ENCODE measurements at places on chromosomes 1 and 21. TPM values are rescaled to one million over a fixed set of nuclear protein-coding genes. Genes with fewer than 3 reads are reported as not detected.

The DSCAM gene
- total RNA-seq = under 0.01 TPM

The KRTAP21-2 gene
- total RNA-seq = not detected

The AMY1A gene
- total RNA-seq = not detected

The KLHL12 gene
- total RNA-seq = 27.1 TPM

The CASQ1 gene
- total RNA-seq = not detected

The CCDC190 gene
- total RNA-seq = 0.11 TPM

The SHE gene
- total RNA-seq = 118 TPM

The MAGI3 gene
- 10.5 TPM for total RNA-seq

The PRAMEF14 gene
- not detected for total RNA-seq

The ZNF697 gene
- 19.0 TPM for total RNA-seq

The OR2T29 gene
- total RNA-seq = not detected

The HSPA6 gene
- total RNA-seq = 0.22 TPM

The FAM167B gene
- 0.17 TPM for total RNA-seq

The SELENBP1 gene
- total RNA-seq = not detected

The SPRR5 gene
- total RNA-seq = not detected

The CD84 gene
- not detected for total RNA-seq

The FMO1 gene
- not detected for total RNA-seq

The PRMT6 gene
- total RNA-seq = 10.6 TPM

The CLCA4 gene
- not detected for total RNA-seq

The TCHH gene
- total RNA-seq = under 0.01 TPM

The KRTAP27-1 gene
- total RNA-seq = not detected

The HSD3B1 gene
- total RNA-seq = not detected

The WARS2 gene
- total RNA-seq = 22.1 TPM

The BMP8A gene
- not detected for total RNA-seq

The HMGN2 gene
- total RNA-seq = 147 TPM

The SPAG17 gene
- not detected for total RNA-seq

The LAMC2 gene
- total RNA-seq = 0.09 TPM

The HES3 gene
- not detected for total RNA-seq

The KIAA1614 gene
- 5.1 TPM for total RNA-seq

The NLRP3 gene
- total RNA-seq = not detected

The HES4 gene
- 23.6 TPM for total RNA-seq

The FCGR1A gene
- not detected for total RNA-seq

The S100A12 gene
- total RNA-seq = not detected

The ADAMTS4 gene
- total RNA-seq = 10.0 TPM
